ENCODE measurements at places on chromosomes 1 and 21.

DNA sequence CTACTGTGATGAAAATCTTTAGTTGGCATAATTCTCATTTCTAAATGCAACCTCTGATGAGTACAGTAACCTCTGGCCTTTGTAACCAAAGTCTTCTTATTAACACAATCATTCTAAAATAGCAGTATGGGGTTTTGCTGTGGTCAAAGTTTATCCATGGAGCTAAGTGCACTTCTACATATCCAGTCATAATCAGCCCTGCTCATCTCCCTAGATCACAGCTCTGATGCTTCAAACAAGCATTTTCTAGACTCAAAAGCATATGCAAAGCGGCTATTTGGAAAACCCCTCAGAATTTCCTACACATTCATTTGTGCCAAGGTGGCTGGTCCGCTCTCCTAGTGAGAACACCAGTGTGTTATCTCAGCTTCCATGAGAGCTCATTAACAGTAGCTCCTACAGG, 418.6 kb downstream of the MRPL39 start:
- DNase-seq, result no peak

- DNase-seq, result no peak
These were observed 584 bp downstream of the TINAGL1 start for GRCh38 chr1:31576743-31577455.

- no peak for DNase-seq
These were observed 1.6 kb downstream of the HPCAL4 start for GRCh38 chr1:39689635-39690034.

DNA sequence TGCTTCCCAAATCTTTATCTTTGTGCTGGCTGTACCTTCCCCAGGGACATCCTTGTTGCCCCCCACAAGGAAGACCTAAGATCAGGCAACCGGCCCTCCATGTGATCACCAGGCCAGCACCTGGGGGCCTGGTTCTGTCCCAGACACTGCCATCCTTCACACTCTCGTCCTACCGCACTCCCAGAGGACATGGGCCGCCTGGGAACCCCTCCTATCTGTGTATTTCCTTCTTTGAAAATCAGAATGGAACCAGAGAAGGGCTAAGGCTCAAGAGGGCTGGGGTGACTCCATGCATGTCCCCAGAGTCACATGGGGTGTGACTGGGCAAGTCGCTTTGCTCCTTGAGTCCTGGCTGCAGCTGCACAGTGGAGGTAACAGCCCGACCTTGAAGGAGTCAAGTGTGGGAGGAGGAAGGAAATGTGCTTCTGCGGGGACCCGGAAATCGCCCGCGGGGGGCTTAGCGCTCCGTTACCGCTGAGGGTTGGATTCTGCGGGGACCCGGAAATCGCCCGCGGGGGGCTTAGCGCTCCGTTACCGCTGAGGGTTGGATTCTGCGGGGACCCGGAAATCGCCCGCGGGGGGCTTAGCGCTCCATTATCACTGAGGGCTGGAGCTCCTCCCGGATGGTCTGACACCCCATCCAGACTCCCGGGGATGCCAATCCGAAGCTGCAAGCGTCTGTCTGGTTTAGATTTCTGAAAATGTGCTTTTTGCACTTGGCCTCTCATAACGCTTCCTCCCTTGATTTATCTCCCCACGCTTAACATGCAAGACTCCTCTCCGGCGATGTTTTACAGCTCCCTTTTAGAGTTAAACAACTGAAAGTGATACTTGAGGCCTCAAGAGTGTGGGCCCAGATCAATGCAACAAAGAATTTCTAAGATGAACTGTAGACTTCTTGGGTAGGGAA, 278.9 kb downstream of the NPHP4 start:
- DNase-seq, result no peak

GRCh38 chr1:169347688-169348382, 19.8 kb downstream of the NME7 start:
- no peak for DNase-seq

DNA sequence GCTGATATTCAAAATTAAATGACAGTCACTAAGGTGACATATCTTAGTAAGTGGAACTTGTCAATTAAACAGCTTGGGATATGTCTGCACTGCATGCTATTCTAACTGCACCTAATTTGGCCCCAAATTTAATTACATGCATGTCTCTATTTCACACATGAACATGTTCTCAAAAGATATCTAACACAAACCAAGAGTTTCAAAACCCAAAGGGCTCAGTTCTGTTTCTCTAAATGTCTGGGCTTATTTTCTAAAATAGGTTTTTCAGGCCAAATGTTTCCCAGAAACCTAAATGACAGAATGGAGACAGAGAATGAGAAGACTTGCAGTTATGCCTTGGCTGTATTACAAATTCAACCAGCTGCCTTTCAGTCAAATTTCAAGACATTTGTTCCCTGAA, 11.3 kb downstream of the RAB29 start:
- no peak for DNase-seq

DNA sequence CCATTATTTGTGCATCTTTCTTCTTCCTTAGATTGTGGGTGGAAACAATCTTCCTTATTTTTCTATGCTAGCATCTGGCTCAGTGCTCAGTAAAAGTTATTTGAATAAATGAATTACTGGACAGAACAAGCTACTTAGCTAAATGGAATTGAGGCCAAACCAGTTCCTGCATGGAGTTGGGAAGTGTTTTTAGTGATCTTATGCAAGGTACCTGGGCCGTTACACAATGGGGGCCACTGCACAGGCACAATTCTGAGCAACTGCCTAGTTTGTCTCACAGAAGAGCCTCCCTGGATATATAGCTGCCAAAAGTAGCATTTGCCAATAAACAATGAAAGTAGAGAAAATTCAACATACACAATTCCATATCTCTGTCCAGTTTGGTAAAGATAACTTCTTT, 27.0 kb upstream of the SERBP1 start:
- no peak for DNase-seq

DNA sequence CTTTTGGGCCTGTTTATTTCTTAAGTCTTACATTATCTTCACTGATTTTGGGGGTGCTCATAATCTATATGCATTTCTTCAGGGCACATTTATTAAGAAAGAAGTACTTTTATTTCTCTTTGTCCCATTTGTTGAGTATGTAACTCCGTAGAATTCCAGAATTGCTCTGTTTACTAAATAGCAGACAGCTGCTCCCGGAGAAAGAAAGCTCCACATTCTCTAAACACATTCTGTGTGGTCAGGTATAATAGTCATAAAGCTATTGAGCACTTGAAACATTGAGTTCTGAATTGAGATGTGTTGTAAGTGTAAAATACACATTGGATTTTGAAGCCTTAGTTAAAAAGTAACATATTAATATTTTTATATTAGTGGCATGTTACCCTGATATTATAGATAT, 206.5 kb downstream of the SPATA17 start:
- no peak for DNase-seq

- DNase-seq, result no peak
These were observed 34.9 kb upstream of the IVNS1ABP start for GRCh38 chr1:185351734-185352466.

DNA sequence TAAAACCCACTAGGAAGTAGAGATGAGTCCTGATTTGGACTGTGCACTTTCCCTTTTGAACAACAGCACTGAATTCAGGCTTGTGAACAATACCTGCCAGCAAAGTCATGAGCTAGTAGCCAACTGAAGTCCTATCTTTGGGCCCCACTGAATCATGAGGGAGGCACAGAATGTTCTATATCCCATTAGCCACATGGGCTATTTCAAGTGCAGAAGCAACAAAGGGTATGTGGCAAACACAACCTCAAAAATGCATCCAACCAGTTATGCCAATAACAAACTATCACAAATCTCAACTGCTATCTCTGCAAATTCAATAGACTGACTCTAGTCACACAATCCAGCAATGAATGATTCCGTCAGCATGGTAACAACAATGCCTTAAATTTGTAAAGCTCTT, 276.0 kb downstream of the MRPL39 start:
- no peak for DNase-seq

DNA sequence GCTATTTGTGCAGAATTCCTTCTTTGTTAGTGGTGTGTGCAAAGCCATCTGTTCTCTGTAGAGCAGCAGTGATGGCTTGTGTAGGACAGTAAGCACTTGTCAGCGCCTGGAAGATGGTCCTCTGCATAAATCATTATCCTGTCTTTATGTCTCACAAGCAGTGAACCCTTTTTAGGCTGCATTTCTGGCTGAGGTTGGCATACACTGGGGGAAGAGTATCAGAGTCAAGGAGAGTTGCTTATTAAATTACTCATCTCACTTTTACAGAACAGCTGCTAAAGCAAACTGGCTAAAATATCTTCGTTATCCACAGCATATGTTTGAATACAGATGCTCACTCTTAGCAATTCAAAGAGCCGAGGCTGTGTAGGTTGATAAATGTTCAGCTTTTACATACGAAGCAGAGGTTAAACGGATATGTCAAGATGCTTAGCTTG, 54.6 kb upstream of the NCAM2 start:
- no peak for DNase-seq

DNA sequence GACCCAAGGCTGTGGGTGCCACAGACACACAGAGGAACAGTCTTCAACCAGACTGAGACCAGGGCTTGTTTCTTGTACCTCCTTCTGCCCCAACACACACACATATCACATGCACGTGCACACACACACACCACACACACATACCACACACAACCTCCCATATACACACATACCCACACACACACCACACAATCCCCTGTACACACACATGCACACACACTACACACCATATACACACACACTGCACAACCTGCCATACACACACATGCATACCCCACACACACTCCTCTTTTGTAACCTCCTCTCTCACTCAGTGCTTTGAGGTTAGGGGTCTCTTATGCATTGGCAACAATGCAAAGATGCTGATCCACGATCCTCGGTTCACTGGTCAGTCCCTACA, 217.0 kb downstream of the AJAP1 start:
- DNase-seq, result no peak

DNA sequence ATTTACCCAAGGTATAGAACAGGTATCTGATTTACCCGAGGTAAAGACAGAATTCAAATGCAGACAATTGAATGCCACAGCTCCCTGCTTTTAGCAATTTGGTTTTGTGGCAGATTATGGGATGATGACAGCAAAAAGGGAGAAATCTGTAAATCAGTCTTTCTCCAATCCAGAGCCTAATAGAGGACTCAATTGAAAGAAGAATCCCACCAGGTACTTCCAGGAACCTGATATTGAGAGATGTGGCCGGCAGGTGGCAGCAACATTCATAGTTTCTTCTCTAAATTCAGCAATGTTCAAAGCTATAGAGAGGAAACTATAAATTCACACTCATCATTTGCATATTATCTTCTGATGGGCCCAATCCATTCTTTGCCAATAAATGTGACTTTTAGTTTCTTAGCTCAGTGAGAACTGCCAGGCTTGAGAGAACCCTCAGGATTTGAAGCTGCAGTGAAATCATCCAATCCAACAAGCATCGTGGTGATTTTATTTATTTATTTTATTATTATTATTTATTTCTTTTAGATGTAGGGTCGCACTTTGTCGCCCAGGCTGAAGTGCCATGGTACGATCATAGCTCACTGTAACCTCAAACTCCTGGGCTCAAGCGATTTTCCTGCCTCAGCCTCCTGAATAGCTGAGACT, 9.8 kb upstream of the PHACTR4 start:
- DNase-seq, result peak; percentile 26

DNA sequence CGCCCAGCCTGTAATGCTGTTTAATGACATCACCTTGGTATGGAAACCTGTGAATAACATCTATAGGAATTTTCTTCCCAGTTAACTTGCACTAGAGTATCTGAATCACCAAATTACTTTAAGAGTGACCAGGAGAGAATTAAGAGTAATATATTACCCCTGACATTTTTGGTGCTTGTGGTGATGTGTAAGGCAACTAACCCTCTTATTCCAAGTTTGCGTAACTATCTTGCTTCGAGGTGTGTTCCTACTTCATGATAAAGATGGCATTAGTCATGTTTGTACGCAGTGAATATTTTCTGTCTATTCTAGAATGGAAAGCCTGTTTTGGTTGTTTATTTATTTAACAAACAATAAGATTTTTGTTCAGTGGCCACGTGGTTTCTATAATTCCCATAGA, 131.3 kb downstream of the ZP4 start:
- DNase-seq, result no peak

GRCh38 chr1:11842154-11843041, 5.2 kb downstream of the NPPA start:
- no peak for DNase-seq

DNA sequence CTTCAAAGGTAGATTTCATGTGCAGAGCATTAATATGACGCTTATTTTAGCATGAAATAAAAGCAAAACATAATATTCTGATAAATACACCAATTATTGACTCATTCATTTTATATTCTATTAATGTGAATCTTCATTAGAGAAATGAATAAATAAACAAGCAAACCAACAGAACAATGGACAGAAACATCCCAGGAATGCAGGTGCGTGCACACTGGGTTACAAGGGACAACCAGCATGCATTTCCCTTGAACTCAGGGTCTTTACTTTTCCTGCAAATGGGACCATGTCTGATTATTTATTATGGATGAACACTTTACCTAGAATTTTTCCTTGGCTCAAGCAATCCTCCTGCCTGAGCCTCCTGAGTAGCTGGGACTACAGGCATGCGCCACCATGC, 13.5 kb downstream of the LRRC53 start:
- DNase-seq, result no peak

DNA sequence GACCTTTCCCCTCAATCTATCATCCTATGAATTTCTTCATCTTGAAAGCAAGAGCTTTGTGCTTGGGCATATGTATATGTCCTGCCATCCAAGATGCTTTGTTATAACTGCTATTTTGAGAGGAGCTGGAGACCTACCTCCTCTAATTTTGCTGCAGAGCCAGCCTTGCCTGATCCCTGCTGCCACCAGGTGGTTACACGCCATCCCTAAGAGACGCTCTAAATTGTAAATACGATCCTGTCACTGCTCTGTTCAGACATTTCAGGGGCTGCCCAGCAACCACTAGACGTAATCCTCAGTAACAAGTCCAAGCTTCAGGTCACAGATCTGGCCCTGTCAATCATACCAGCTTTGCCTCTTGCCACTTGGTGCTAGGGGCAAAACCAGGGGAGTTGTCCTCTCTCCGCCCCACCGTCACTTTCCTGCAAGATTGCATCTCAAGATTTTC, 32.9 kb downstream of the GPA33 start:
- no peak for DNase-seq

DNA sequence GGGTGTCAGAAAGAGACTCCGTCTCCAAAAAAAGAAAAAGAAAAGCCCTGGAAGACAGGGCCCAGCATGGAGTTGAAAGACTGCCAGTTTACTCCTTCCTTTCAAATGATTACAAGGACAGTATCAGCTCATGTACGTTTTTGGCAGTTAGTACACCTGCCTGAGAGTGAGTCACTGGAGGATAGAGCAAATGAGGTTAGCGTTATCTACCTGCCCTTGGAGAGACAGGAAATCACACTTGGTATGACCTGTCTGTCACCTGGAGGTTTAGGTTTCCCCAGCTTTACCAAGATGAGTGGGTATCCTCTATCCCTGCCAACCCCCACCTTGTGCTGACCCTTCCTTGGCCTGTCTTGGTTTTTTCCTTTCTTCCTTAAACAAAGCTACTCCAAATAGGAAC, 96.8 kb upstream of the BMP8A start:
- DNase-seq, result no peak

DNA sequence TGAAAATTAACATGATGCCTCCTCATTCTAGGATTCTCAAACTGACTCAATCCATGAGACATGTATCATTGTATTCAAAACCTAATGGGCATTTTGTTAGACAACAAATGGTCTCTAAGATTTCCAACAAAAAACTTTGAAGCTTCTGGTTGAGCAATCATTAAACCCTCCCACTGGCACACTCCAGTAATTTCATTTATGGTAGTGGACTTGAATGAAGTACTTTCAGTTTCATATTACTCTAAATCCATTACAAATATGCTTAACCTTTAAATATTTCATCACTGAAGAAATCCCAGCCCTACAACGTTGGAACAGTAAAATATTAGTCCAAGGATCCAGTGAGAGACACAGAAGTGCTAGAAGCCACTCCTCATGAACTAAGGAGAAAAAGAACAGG, 43.5 kb downstream of the GBP6 start:
- DNase-seq, result no peak

All from stimulated activated CD4-positive, alpha-beta T cell treated with anti-CD3 and anti-CD28 coated beads, Interleukin-1b, Interleukin-23, amount 100 ng/mL, for 1 hour (primary cell).